ENCODE measurements at places on chromosomes 3 and 15. TPM values are rescaled to one million over a fixed set of nuclear protein-coding genes. Genes with fewer than 3 reads are reported as not detected.

The PATL2 gene
- 1.6 TPM for polyA plus RNA-seq

The IQCF5 gene
- polyA plus RNA-seq, result not detected

The TMEM212 gene
- not detected for polyA plus RNA-seq

The ANKRD34C gene
- polyA plus RNA-seq, result 0.11 TPM

The GP9 gene
- not detected for polyA plus RNA-seq

The RTP4 gene
- polyA plus RNA-seq, result 3.1 TPM

The HEG1 gene
- polyA plus RNA-seq, result 9.6 TPM

The KCNMB3 gene
- 4.3 TPM for polyA plus RNA-seq

The SCN5A gene
- 0.19 TPM for polyA plus RNA-seq

The HIGD2B gene
- polyA plus RNA-seq, result not detected

The KCNAB1 gene
- 0.76 TPM for polyA plus RNA-seq

The CIB2 gene
- 3.3 TPM for polyA plus RNA-seq

The DNAJA4 gene
- polyA plus RNA-seq, result 16.1 TPM

The ERICH6 gene
- polyA plus RNA-seq, result not detected

The PLA2G4E gene
- polyA plus RNA-seq, result 0.05 TPM

The A4GNT gene
- polyA plus RNA-seq, result 0.34 TPM

The CCDC54 gene
- polyA plus RNA-seq, result not detected

The FGF12 gene
- polyA plus RNA-seq, result 3.6 TPM

The DNAH12 gene
- 1.7 TPM for polyA plus RNA-seq

The PDZRN3 gene
- 5.0 TPM for polyA plus RNA-seq

The OSTN gene
- not detected for polyA plus RNA-seq

The TFDP2 gene
- 4.6 TPM for polyA plus RNA-seq

The C3orf49 gene
- not detected for polyA plus RNA-seq

The CHST13 gene
- polyA plus RNA-seq, result 0.19 TPM

The PPP1R14D gene
- 0.72 TPM for polyA plus RNA-seq

The TGM5 gene
- polyA plus RNA-seq, result not detected

The C2CD4B gene
- 36.2 TPM for polyA plus RNA-seq

The CCNL1 gene
- polyA plus RNA-seq, result 67.9 TPM

The CDV3 gene
- polyA plus RNA-seq, result 27.6 TPM

The C3orf52 gene
- 9.7 TPM for polyA plus RNA-seq

The EXD1 gene
- not detected for polyA plus RNA-seq

The ECE2 gene
- 25.4 TPM for polyA plus RNA-seq

The HRH1 gene
- polyA plus RNA-seq, result 0.19 TPM

The NR1I2 gene
- polyA plus RNA-seq, result 0.26 TPM

The KNG1 gene
- 0.14 TPM for polyA plus RNA-seq

The TRIM42 gene
- not detected for polyA plus RNA-seq

The GABRA5 gene
- not detected for polyA plus RNA-seq

The CERS3 gene
- 0.07 TPM for polyA plus RNA-seq

The ATP10A gene
- polyA plus RNA-seq, result 0.14 TPM
